ENCODE measurements at places on chromosomes 2 and 18.

DNA sequence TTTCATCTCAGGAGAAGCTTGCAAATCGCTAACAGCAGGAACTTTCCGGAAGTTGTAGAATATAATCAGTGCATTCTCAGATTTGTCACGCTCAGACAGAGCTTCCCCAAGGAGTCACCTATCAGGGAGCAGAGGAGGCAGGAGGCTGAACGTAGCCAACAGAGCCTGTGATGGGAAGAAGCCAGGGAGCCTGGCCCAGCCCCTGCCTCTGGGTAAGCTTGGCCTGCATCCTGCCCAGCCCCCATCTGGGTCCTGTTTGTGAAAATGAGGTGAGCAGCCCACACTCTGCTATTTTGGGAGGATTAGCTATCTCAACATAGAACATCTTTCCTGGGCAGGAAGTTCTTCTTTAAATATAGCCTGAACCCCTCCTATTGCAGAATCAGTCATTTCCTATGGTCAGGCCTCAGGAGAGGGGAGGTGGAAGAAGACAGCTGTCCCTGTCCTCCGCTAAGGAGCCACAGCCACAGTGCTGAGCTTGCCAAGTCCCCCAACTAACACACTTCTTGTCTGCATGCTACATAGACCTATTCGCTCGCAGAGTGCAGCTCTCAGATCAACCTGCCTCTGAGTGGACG lies 19.2 kb upstream of the PKDCC start:
- DNase-seq, result no peak

DNA sequence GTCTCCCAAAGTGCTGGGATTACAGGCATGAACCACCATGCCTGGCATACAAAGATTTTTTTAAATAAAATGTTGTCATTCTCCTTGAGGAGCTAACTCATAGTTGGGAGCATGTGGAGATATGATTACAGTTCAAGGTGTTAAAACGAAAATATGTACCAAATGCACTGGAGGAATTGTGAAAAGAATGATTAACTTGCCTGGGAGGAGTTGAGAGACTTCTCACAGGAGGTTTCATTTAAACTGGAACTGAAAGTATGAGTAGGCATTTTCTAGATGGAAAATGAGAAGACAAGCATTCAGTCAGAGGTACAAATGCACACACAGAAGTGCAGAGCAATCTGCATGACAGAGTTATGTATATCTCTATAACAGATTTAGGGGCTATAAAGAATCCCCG lies 126.6 kb upstream of the PDE1A start:
- DNase-seq, result no peak

DNA sequence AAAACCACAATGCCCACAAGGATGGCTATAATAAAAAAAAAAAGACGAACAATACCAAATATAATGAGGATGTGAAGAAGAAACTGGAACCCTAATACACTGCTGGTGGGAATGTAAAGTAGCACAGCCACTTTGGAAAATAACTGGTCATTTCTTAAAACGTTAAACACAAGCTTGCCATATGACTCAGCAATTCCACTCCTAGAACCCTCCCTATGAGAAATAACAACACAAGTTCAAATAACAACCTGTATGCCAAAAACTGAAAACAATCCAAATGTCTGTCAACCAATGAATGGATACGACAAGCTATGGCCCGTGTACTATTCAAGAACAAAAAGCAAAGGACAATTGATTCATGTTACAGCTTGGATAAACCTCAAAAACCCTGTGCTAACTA lies 7.0 kb upstream of the ALPK2 start:
- DNase-seq, result no peak

- no peak for DNase-seq
Measured at GRCh38 chr2:196289000-196289399, 117.6 kb upstream of the STK17B start.

DNA sequence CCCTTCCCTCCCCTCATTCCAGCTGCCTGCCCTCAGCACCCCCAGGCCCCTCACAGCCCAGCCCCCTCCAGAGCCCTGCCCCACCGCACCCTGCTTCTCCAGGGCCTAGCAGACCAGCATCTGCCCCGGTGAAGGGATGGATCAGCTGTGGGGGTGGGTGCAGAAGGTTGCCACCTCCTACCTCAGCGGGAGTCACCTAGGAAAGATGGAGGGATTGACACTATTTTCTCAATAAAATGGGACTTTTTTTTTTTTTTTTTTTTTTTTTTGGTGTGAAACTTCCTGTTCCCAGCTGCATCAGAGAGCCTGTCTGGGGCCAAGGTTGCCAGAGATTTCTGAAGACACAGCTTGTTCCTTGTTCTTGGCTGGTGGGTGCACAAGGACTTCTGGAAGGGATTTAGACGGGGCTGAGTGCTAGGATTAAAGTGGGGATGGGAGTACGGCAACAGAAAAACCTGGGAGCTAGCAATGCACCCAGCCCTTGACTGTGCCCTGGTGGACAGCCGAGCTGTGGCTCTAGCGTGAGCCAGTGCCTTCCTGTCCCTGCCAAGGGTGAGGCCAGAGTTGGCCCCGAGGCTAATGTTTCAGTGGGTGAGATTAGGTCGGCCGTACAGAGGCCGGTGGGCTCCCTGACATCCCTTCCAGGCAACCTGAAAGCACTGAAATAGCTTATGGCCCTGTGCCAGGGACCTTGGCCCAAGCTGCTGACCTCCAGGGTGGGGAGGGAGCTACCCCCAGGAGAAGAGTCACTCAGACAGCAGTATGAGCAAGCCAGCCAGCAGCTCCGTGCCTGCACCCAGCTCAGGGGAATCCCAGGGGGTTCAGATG lies 4.6 kb downstream of the B3GNT7 start:
- no peak for DNase-seq

DNA sequence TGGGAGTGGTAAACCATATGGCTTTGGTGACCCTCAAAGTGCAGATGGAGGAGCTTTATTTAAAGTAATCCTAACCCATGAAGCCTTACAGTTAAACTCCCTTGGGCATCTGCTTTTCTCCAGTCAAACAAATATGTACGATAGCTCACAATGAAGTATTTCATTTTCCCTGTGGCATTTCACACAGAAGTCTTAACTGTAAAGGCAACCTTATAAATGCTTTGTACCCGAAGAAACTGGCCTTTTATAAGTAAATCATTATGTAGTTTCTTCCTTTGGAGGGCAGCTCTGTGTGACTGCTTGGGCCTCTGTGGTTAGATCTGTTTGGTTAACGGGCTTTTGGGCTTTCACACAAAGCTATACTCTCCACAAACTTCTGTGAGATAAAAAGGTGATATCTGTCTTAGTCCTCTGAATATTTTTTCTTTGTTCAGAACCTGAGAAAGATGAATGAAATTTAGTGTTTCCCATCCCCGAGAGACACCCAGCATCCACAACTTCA lies 46.6 kb downstream of the SCN1A start:
- no peak for DNase-seq

DNA sequence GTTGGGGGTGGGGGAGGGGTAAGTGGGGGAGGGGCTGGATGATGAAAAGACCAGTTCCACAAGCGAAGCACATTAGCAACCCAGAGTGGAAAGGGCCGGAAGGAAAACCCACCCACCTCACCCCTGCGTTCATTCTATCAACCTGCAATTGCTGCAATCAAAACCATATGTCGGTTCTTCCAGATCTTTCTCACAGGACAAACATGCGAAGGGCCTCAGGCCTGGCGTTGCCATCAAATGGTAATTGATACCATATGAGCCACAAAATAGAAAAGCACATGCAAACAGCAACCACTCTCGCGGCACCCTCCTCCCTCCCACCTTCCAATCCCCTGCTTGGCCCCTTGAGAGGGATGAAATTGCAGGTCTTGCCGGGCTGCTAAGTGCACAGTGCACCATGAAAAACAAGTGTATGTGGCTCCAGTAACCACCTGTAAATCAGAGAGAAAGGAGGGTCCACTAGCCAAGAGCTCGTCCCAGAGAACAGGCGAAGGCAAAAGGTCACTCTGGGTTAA lies 287.5 kb downstream of the TCF4 start:
- no peak for DNase-seq

DNA sequence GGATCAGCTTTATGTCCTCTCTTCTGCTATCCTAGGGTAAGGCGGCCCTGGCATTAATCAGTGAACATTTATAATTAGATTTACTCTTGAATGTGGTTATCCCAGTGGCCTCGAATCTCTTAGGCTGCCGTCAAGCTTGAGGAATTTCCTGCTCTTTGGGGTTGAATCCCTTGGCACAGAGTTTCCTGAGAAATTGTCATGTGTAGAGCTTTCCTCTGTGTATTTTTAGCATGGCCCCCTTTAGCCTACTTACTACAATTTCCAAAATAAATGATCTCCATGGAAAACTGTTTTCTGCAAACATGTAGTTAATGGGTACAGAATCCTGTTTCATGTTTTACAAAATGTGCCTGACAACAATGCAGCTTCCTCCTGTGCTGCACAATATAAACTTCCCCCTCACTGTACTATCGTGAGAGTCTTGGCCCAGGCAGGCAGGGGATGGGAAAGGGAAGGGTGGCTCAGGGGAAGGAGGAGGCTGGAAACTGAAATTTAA lies 18.1 kb downstream of the NCAPH start:
- no peak for DNase-seq

- no peak for DNase-seq
Measured at GRCh38 chr2:122634256-122634655, 878.8 kb downstream of the TSN start.

DNA sequence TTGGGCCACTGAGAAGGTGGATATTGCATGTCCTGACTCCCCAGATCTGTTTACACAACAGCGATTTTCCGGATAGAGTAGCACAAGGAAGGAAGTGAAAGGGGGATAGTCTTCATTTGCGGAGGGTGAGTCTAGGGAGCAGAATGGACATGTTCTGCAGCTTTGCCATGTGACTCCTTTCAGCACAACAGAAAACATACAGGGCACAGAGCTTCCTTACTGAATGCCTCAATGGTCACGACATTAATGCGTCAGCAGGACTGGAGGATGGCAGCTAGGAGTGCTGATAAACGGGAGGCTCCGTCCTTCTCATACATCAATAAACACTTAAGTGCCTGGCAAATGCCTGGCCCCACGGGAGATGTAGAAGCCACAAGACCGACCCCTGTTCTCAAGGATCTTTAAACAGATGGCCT lies 163.0 kb downstream of the FAM210A start:
- peak; percentile 14 for DNase-seq

DNA sequence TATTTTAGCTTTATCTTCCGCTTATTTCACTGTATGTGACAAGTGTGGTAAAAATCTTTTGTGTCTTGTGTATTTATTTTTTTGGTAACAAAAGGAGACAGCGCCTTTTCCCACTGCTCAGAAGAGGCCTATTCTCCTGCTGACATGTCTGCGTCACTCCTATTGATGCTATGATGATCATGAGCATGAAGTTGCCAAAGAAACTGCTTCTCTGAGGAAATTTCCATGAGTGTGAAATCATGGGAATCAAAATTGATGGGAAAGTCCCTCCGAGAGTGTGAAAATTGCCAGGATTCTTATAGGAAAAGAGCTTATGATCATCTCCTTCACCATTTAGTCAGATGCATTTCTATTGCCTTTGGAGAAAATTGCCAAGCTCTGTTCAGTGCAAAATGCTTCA lies 36.5 kb upstream of the DARS1 start:
- no peak for DNase-seq

- DNase-seq, result no peak
Measured at GRCh38 chr18:47087676-47088075, 52.3 kb upstream of the ELOA2 start.

DNA sequence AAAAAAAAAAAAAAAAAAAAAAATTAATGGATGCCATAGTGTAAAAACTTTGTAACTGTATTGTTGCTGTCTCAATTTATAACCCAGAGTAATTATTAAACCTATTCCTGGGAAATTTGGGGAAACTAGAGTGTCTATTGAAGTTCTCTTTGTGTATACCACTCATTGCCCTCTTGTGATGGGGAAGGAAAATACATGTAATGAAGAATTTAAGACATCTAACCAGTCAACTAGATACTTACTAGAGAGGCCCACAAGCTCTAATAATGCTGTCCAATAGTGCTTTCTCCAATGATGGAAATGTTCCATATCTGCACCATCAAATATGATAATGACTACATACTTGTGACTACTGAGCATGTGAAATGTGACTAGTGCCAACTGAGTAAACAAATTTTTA lies 168.5 kb upstream of the SLC39A10 start:
- no peak for DNase-seq

DNA sequence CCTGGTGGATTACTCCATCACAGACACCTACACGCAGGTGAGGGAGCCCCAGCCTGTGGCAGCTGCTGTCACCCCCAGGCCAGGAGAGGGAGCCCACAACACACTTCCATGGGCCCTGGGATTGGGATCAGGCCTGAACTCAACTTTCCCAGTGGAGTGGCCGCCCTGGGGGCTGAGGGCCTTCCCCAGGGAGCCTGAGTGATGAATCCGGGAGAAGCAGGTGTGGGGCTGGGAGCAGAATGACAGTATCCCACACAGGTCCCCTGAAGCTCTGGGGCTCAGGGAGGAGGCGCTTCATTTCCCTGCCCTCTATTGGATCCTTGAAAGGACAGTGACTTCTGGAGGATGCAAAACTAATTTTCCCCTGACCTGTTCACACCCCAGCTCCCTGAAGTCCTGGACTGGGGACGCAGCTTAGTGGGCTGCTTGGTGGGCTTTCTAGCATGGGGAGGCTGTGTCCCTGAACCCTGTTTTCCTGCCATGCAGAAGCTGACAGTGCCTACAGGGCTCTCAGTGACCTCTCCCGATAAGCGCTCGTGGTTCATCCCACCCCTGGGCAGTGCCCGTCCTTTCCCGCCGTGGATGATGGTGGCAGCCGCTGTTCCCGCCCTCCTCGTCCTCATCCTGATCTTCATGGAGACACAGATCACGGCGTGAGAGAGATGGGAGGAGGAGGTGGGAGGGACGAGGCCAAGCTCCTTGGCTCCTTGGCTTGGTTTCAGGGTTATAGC lies 11.0 kb downstream of the SLC4A3 start:
- no peak for DNase-seq

- no peak for DNase-seq
Measured at GRCh38 chr2:31067259-31067658, 71.0 kb downstream of the GALNT14 start.
